ENCODE measurements at places on chromosomes 4 and X.

DNA sequence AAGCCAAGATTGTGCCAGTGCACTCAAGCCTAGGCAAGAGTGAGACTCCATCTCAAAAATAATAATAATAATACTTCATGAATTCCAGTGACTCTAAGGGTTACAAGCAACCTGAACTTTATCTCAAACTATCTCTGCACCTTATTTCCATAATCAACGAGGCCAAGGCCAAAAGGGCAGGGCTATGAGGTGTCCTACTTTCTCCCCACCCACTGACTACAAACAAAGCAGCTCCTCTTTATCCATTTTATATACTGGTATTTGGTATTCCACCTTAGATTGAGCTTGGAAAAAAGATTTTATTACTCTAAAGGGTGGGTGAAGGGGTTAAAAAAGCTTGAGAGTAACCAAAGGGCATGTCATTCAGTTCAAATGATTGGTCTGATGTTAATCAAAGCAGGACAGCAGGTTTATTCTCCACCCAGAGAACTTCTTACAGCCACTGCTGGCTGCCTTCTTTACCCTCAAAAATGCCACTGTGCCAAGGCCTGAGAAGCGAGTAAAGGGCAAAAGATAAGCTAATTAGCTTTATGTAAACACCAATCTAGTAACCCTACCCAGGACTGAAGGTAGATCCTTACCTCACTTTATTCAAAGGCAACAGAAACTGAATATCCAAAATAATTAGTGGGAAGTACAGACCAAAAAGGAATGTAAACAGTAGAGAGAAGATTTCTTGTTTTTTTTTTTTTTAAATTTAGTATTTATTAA is 28.2 kb downstream of the APOO start:
- no peak for DNase-seq

GRCh38 chr4:141768954-141769353 is 132.6 kb downstream of the IL15 start:
- DNase-seq = no peak

DNA sequence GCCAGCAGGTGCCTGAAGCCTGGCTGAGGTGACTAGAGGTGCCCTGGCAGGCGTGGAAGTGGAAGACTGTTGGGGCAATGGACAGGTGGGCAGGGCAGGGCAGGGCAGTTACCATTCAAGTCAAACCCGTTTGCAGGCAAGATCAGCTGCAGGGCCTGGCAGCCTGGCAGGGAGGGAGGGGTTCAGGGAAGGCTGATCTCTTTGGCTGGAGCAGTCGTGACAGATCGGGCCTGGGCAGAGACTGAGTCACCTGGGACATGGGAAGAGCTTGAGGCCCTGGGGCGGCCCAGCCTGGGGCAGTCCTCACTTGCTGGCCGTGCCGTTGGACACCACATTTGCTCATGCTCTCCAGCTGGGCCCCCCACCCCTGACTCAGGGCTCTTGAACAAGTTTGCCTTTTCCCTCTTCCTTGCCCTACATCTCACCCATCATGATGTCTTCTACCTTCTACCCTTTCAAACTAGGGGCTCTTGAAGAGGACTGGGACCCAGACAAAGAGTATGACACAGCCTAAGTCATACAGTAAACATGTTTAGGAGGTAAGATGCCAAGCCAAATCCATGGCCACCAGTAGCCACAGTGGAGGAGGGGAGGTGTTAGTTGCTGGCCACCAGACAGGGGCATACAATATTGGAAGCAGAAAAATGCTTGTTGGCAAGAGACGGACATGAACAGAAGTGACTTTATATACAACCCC is 2.0 kb upstream of the ZNF185 start:
- DNase-seq = no peak

GRCh38 chrX:53128097-53128749 is 34.3 kb downstream of the KANTR start:
- no peak for DNase-seq

DNA sequence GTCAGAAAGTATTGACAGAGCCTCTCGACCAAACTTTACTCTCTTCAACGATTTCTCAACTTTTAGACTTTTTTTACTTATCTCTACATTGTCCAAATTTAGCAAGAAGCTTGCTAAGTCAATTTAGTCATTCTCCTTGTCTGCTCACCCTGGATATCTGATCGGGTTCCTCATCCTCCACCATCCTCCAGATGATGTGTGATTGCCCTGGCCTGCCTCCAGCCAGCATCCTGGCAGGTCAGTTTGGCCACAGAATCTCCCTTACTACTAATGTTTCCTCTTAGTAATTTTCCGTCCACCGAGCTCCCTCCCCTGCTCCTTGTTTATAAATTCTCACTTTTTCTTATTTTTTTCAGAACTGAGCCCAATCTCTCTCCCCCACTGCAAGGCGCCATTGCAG is 167.9 kb upstream of the ZFP42 start:
- no peak for DNase-seq

- DNase-seq = no peak
Measured at GRCh38 chr4:144104509-144105130, 35.9 kb downstream of the GYPA start.

DNA sequence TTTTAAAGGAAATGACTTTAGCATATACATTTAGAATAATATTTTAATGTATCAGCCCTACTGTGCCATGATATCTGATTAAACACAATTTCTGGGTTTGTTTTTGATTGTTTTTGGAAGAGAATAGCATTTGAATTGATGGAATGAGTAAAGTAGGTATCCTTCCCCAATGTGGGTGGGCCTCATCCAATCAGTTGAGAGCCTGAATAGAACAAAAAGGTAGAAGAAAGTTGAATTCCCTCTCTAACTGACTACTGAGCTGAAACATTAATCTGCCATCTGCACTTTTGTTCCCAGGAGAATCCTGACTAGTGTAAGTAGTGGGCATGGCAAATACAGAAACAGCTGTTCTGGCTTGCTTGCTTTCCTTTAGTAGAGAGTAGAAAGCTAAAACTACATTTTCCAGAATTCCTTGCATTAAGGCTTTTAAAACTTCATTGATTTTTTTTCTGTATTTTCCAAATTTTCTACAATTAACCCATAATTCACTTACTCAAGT is 9.7 kb upstream of the SEC24D start:
- no peak for DNase-seq

- peak; percentile 23 for DNase-seq
Measured at GRCh38 chrX:45872480-45872879, 671.8 kb upstream of the DIPK2B start.

DNA sequence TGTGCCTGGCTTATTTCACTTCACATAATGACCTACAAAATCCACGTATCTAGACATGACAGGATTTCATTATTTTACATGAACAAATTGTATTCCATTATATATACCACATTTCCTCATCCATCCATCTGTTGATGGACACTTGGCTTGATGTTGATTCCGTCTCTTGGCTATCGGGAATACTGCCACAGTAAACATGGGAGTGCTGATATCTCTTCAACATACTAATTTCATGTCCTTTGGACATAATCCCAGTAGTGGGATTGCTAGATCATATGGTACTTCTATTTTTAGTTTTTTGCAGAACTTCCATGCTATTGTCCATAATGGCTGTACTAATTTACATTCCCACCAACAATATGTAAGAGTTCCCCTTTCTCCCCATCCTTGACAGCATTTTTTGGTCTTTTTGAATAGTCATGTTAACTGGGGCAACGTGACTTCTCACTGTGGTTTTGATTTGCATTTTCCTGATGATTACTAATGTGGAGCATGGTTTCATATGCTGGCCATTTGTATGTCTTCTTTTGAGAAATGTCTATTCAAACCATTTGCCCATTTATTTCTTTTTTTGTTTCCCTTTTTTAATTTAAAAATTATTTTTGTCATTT is 68.9 kb downstream of the HTRA3 start:
- DNase-seq = no peak

- no peak for DNase-seq
Measured at GRCh38 chrX:148872881-148873280, 372.5 kb downstream of the AFF2 start.

DNA sequence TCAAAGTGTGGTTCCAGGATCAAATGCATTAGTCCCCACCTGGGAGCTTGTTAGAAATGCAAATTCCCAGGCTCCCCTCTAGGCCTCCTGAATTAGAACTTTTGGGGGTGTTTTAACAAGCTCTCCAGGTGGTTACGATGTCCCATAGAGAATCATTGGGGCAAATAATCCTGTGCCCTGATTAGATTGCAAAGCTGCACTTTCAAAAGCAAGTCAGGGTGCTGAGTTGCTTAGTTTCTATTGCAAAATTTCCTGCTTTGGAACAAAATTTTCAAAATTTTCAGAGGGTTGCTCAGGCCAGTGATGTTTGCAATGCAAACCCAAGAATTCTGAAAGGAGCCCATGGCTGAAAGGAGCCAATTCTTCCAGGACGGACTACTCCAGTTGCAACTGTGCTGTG is 71.0 kb downstream of the MGST2 start:
- no peak for DNase-seq

GRCh38 chrX:69074726-69075125 is 90.5 kb downstream of the PJA1 start:
- no peak for DNase-seq

GRCh38 chrX:55919367-55920221 is 202.0 kb downstream of the RRAGB start:
- no peak for DNase-seq

GRCh38 chr4:162497564-162498167 is 333.9 kb upstream of the FSTL5 start:
- peak; percentile 54 for DNase-seq

Measured in CD4-positive, alpha-beta T cell (primary cell).